ENCODE measurements at places on chromosomes 7 and 10. TPM values are rescaled to one million over a fixed set of nuclear protein-coding genes. Genes with fewer than 3 reads are reported as not detected.
A peak's percentile ranks its signal among the peaks of the same experiment; 100 is the strongest.

The ASAH2 gene
- 2.6 TPM for polyA plus RNA-seq

The ATAD1 gene
- 39.0 TPM for polyA plus RNA-seq

- no peak overlapping the region for H3K4me3 ChIP-seq
- no peaks in the 10 kb centered on the region for H3K27me3 ChIP-seq
- H3K27ac ChIP-seq = no peak overlapping the region
- no peaks in the 10 kb centered on the region for H3K36me3 ChIP-seq
- H3K4me1 ChIP-seq = peaks cover 6% of the 10 kb centered on the region
These were observed 30.8 kb upstream of the NME8 start for GRCh38 chr7:37817591-37817960.

The MYH16 gene
- not detected for polyA plus RNA-seq

- no peaks in the 10 kb centered on the region for H3K36me3 ChIP-seq
- no peak for DNase-seq
- peaks cover 6% of the 10 kb centered on the region for H3K4me1 ChIP-seq
- H3K27ac ChIP-seq = peak overlapping the region; percentile 43
These were observed 39.0 kb downstream of the FKBP6 start for GRCh38 chr7:73366990-73367389.

The NPY gene
- polyA plus RNA-seq = not detected

The SVOPL gene
- polyA plus RNA-seq = 3.7 TPM

DNA sequence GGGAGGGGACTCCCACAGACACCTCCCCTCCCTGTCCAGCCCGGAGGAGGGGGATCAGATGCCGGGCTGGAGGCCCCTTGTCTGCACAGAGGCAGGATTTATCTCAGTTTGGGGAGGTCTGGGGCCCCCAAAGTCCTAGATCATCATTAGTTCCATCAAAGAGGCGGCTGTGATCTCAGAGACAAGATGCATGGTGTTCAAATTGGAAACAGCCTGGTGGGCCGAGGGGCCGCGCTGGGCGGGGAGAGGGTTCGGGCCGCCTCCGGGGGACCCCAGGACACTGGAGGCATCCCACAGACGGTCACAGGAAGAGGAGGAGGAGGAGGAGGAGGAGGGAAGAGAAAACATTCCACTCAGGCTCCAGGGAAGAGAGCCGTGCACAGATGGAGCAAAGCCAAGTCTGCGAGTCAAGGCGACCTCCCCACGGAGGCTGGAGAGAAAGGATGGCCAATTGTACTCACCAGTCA is 69.5 kb upstream of the CUX1 start:
- no peak overlapping the region for H3K27ac ChIP-seq
- DNase-seq = no peak
- peaks cover 1% of the 10 kb centered on the region for H3K4me1 ChIP-seq

GRCh38 chr10:129520440-129521080 is 53.5 kb downstream of the MGMT start:
- no peak overlapping the region for H3K4me3 ChIP-seq
- H3K4me1 ChIP-seq = peaks cover 6% of the 10 kb centered on the region
- H3K36me3 ChIP-seq = peaks cover 2% of the 10 kb centered on the region
- H3K27me3 ChIP-seq = no peaks in the 10 kb centered on the region
- H3K27ac ChIP-seq = no peak overlapping the region

The RAB11FIP2 gene
- polyA plus RNA-seq = 11.3 TPM

Measured in naive thymus-derived CD8-positive, alpha-beta T cell (primary cell).